ENCODE measurements at places on chromosomes 4 and X.
A peak's percentile ranks its signal among the peaks of the same experiment; 100 is the strongest.

GRCh38 chr4:167248271-167248670, 14.0 kb upstream of the SPOCK3 start:
- no peak for DNase-seq

DNA sequence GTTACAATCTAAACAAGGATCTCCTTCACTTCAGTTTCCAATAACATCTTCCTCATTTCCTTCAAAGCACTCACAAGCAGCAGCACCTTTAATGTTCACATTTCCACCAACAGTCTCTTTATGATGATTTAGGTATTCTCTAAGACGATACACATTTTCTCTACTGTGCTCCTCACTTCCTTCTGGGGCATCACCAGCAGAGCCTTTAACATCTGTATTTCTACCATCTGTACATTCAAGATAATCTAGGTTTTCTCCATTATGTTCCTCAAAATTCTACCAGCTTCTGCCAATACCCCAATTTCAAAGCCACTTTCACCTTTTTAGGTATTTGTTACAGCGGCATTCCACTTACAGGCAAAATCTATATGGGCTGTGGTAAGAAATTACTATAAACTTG, 80.6 kb downstream of the FBXW7 start:
- DNase-seq, result no peak

DNA sequence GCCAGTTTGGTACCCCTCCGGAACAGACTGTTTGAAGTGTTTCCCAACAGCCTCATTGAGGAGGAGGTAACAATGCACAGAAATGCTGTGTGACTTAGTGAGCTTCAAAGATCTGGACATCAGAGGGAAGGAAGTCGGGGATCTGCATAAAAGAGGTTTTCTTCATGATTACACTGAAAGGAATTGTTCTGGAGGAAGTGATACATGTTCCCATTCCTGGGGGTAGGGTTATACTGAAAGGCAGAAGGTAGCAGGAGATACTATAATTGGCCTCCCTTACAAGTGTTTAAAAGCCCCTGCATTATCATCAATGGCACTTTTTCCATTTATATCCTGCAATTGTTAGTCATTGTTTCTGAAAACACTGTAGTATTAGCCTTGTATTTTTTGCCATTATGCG, 94.0 kb upstream of the DKK2 start:
- peak; percentile 36 for DNase-seq

GRCh38 chr4:137394018-137394417, 138.3 kb downstream of the PCDH18 start:
- DNase-seq, result peak; percentile 23

DNA sequence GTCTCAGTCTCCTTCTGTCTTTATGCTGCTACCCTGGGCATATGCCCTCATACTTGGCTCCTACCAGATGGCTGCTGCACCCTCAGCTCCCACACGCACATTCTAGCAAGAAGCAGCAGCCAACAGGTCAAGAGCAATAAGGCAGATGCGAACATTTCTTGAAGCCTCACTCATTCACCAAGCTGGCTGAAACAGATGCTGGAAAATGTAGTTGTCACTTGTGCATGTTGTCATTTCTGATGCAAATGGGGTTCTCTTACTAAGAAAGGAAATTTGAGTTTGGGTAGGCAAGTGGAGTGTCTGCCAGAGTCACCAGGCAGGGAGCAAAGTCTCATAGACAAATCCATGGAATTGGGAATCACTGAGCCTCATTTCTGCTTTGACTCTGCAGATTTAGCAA, 57.4 kb upstream of the SORBS2 start:
- no peak for DNase-seq

GRCh38 chrX:9211269-9211668, 177.3 kb upstream of the FAM9B start:
- DNase-seq, result no peak

DNA sequence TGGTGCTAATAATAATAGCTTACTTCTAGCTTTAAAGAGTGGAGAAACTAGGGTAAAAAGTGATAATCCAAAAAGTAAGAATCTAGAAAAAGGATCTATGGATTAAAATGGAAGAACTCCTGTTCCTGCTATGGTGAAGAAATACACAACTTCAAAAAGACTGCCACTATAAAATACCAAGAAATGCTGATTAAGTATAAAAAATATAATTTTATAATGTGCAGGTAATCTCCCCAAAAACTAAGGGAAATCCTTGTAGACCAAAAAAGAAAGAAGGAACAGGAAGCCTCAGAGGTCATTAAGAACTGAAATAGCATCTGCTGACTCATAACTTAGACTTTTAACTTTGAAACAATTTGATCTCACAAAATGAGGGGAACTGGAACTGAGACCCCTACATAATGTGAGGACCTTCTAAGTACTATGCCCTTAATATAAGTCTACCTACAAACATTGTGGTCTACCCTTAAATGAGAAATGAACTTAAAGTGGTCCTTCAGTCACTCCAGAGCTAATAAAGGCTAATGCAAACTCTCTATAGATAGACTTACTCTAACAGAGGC, 50.6 kb upstream of the SRPX start:
- DNase-seq, result peak; percentile 14

DNA sequence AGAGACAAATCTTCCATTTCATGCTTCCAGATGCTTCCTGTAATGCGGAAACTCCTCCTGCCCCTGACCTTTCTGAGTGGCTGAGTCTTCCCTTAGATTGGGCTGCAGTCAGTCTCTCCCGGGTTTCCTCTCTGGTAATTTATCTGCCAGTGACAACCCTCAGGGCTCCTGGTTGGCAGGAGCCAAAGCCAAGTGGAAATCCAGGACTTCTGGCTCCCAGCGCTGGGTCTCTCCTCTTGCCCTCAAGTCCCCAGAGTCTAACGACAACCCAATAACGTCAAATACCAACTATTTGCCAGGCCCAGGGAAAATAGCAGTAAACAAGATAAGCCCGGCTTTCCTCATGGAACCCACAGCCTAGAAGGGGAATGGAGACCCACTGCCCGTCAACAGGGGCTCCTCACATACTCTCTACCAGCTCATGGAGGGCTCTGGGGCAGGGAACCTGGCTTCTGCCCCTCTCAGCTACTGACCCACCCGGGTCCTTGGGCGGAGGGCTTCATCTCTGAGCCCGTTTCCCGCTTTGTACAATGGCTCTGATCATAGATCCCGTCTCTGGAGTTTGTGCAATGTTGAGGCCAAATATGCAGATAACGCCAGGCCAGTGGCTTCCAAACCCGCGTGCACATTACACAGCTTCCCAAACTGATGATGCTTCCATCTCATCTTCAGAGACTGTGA, 1.1 kb upstream of the TBC1D14 start:
- peak; percentile 79 for DNase-seq

Measured in GM23248 (cell line).